ENCODE measurements at places on chromosomes 1 and 21. TPM values are rescaled to one million over a fixed set of nuclear protein-coding genes. Genes with fewer than 3 reads are reported as not detected.

DNA sequence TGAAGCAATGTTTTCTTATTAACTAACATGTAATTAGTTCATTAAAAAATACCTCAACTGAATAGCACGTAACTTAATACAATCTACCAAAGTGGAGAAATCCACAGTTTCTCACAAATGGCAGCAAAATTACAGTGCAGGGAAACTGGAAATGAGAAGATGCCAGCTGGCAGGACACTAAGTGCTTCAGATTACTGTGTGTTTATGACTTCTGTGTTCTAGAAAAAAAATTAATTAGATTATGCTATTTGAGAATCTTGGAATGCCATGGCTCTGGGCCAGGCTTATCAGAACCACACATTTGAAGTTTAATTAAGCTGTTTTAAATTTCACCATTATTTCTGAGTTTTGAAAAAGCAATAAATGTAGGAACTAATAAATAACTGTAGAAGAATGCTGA lies 357.6 kb downstream of the TGFB2 start:
- DNase-seq: no peak

GRCh38 chr1:23614032-23614660 lies 54.8 kb upstream of the ID3 start:
- no peak for DNase-seq

DNA sequence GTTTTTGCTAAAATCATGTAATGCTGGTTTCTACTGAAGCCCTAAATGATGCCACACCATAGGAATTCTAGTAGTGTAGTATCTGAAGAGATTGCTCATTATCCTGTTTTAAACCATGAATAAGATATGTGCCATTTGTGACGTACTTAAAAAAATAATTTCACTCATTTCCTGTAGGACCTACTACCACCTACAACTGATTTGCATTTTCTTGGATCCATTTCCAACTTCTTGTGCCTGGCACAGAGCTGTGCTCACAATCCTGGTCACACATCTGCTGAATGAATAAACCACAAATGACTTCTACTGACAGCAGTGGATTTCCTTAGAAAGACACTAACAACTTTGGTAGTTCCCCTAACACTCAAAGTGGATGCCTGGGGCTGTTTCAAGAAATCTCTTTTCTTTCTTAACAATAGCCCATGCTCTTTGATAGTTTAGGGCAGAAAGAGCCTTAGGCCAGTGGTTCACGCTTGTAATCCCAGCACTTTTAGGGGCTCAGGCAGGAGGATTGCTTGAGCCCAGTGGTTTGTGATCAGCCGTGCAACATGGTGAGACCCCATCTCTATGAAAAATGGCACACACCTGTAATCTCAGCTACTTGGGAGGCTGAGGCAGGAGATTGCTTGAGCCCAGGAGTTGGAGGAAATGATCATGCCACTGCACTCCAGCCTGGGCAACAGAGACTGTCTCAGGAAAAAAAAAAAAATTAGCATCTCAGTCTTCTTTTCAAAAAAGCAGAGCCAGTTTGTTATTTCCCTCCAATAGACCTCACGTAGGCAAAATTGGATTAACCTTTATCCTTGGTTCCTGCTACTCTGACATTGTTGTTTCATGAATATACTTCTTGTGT lies 13.0 kb upstream of the BATF3 start:
- DNase-seq: no peak

DNA sequence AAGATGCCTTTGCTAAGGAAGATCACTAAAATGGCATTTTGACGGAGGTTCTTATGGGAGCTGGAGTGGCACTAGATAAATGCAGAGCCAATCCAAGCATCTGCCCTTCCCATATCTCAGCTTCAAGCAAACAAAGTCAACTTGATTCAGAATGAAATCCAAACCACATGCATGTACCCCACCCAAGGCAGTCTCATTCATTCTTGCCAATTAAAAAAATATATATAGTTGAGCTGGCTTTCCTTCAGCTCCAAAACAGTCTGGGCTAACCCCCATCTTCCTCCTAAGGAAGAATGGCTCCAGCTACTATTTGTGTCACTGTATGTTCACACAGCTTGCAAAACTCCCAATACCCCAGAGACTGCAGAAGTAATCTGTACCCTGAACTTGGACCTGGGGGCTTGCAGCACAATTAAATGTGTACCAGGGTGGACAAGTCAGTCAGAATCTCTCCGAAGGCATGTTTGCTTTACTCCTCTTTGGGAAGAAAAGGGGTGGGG lies 35.4 kb downstream of the GPR3 start:
- DNase-seq: no peak

DNA sequence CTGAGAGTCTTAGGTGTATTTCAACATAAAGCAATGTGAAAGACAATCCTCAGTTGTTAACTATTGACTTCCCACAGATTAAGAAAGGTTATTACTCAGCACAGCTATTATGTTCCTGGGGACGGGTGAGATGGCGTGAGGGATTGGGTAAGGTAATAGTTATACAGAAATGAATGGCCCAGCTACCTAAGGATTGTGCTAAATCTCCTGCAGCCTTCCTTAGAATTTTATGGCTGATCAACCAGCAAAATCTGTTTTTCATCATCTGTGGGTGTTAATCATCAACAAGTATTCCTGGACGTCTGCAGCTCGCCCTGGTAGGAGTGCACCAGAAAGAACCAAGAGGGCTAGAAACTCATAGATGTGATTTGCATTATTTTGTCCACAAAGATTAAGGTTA lies 146.0 kb upstream of the IVNS1ABP start:
- no peak for DNase-seq

DNA sequence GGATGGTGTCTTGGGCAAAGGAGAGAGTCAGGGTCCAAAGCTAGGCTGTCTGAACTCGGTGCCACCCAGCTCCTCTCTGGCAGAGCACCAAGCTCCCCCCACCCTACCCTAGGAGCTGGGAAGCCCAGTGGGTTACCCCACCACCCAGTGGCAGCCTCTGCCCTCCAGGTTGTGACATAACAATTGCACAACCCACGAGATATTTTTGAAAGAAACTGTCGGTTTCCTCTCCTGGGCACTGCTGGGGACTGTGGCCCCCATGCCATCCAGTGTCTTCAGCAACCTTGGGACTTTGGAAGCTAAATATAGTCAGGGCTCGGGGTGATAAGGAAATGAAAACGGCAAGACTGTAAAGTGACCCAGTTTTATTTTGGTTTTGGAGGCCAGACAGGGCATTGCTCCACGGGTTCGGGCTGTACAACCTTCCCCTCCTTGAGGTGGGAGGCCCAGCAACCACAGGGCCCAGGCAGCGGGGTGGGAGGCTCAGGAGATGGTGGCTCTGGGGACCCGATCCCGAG lies 1.4 kb downstream of the CITED4 start:
- no peak for DNase-seq

DNA sequence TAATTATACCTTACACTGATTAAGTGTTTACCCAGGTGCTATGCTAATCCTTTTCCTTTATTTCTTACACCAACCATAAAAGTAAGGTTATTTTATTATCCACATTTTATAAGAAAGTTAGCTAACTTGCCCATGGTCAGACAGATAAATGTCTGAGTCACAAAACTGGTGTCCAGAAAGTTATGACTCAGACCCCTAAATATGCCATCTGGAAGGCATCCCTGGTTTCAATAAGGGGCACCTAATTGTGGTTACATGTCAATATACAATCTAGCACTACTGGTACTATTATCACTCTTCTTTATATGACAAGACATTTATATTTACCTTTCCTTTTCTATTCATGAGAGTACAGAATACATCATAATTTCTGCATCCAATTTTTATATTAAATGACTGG lies 496.5 kb upstream of the ADGRL2 start:
- no peak for DNase-seq

DNA sequence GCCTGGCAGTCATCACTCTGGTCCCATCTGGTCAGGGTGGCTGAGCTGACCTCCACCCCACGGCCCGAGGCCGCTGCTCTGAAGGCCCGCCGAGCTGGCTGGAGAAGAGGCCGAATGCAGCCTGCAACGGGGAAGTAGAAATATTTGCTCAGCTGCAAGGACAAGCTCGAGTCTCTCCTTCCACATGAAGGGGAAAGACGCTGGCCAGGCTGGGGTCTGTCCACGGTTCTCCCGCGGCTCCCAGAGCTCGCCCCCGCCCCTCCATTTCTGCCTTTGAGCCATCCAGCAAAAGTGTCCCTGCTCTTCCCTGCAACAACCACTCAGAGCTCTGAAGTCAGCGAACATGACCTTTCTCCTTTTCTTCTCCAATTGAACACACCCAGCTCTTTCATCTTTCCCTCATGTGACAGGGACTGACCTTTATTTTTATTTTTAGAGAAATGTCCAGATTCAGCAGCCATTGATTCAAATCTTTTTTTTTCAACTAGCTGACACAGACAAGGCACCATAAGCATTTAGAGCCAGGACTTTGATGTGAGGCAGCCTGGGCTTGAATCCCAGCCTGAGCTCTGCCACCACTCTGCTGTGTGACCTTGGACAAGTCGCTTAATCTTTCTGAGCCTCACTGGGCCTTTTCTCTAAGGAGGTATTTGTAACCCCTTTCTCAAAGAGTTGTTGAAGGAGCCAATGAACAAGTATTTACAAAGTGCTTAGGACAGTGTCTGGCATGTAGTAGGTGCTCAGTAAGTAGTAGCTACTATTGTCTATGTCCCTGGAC lies 149.3 kb upstream of the WNT4 start:
- DNase-seq: no peak

RXFP4 gene
- not detected for total RNA-seq

DMBX1 gene
- not detected for total RNA-seq

PERM1 gene
- total RNA-seq: 61.8 TPM

TPM3 gene
- total RNA-seq: 975 TPM

TNFRSF9 gene
- not detected for total RNA-seq

RNU1-1 gene
- total RNA-seq: not detected

PPIAL4G gene
- total RNA-seq: not detected

All from right atrium auricular region (tissue), 2 donors.